Cardiac muscle cell (in vitro differentiated cells and primary cell): ENCODE measurements at places on chromosomes 7 and 10.

DNA sequence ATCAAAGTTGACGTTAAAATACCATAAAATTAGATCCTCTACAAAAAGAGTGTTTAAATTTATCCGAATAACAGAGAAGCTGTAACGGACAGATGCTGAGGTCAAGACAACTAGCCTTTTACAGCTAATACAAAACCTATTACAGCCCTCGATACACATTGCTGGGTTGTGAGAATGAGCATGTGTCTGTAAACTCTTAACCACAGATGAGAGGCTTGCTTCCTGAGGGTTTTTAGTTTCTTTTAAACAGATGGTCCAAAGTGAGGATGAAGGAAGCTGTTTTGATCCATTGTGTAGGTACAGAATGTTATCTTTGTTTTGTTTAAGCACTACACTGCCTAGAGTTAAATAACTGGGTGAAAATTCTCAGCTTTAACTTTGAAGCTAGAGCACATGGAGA lies 578.2 kb downstream of the PARD3 start:
- DNase-seq, result no peak

GRCh38 chr7:50371551-50372021 lies 67.1 kb downstream of the IKZF1 start:
- no peak for DNase-seq

GRCh38 chr10:132392811-132393694 lies 3.9 kb upstream of the PWWP2B start:
- DNase-seq, result no peak

GRCh38 chr10:95333997-95334804 lies 43.4 kb upstream of the PDLIM1 start:
- peak; percentile 98 for DNase-seq

DNA sequence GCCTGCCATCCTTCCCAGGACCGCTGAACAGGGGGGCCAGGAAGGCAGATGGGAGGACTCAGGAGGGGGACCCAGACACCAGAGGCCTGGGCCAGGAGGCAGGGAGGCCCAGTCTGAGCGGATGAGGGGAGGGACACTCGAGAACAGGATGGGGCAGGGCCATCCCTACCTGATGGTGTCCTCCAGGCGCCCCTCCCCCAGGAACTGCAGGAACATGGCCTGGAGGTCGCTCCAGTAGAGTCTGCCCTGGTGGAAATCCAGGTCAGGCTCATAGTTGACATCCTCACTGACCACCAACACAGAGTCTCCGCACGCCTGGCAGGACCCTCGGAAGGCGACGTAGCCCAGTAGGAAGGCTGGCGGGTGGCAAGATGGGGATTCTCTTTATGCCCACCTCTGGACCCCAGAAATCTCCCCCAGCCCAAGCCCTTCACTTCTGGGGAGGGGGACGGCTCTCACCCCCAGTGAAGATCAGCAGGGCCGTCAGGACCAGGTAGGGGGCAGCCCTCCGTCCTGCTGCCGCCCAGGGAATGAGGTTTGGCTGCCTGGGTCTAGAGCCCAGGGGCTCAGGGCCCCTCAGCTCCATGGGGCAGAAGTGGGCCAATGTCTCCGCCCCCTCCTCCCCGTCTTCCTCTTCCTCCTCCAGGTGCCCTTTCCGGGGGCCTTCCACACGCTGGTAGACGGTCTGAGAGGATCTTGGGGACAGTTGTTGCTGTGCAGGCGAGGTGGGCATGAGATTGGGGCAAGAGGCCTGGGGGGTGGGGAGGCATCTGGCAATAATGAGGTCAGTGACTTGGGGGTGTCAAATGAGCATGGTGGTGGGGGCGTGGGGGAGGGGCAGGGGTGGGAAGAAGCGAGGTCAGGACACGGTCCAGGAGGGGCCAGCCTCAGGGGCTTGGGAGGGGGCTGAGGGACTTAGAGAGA lies 573 bp downstream of the TFR2 start:
- no peak for DNase-seq

DNA sequence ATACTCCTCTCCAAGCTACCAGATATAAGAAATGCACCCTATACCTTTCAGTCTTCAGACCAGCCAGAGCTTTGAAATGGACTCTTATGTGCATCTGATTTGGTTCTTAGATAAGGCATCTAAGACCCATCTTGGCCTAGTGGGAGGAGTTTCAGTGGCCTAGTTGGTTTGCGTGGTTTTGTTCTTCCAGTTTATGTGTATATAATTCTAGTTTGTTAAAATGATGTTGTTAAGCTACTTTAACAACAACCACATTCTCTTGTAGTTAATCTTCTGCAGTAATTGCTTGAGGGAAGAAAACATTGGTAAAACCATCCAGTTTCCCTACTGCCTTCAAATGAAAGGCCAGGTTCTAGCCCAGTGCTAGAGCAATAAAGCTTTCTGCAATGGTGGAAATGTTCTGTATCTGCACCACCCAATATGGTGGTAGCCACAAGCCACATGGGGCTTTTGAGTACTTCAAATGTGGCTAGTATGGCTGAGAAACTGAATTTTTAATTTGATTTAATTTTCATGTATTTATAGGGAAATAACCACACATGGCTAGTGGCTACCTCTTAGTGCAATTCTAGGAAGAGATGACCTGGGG lies 66.3 kb downstream of the KLHDC10 start:
- DNase-seq, result no peak

DNA sequence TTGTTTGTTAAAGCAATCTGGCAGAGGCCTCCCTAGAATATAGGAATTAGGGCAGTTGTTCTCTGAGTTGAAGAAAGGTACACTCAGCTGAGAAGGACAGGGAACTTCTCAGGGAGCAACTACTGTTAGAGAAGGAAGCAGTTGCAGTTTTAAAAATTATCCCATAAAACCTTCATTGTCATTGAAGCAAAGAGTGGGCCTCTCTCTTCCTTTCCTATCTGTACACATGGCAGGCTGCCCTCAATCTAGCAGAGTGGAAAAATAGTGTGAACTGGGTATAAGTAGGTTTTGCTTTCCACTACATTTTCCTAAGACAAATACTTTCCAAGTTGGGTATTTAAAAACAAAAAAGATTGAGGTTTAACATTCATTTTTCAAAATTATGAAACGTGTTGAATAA lies 236.7 kb upstream of the KLF14 start:
- DNase-seq, result no peak

GRCh38 chr10:32139223-32140073 lies 83.2 kb upstream of the KIF5B start:
- peak; percentile 95 for DNase-seq

GRCh38 chr10:28788252-28788651 lies 110.9 kb downstream of the BAMBI start:
- peak; percentile 24 for DNase-seq

- DNase-seq, result no peak
These were observed 638 bp upstream of the TRAPPC14 start for GRCh38 chr7:100159099-100159623.

- DNase-seq, result no peak
These were observed 573.0 kb upstream of the IGFBP3 start for GRCh38 chr7:46494028-46494427.

- DNase-seq, result peak; percentile 99
These were observed at the start of gene SFR1 for GRCh38 chr10:104121485-104122224. TSS of gene SFR1 (plus strand) at chr10:104122171. CDS start at chr10:104122184, 13 bp downstream.

DNA sequence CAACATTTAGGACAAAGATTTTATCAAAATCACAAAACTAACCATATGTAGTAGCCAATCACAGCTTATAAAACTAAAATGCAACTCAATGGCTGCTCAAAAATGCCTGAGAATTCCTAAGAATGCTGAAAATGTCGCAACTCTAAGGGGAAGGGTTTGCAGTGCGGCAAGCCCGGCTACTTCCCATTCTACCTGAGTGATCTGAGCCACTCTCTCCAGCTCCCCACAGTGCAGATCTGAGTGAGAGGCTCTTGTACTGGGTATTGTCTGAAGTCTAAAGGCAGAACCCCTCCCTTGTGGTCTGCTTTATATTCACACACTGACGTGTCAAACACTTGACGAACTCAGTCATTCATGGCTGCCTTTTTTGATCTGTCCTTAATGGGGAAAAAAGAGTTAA lies 28.9 kb downstream of the RAB11FIP2 start:
- DNase-seq, result peak; percentile 11

DNA sequence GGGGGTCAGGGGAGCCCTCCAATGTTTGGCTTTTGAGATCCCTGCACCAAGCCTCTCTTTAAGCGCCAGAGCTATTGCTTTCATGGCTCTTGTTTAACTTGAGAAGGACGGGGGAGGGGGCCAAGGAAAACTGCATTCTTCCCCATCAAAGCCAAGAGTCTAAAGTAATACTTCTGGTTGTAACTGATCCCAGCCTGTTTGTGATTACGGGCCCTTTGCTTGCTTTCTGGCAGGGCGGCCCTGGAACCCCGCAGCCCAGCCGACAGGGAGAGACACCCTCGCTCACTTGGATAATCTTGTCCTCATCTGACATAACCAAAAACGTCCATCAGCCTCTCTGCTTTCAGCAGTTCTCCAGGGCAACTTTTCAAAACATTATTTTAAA lies 154.7 kb downstream of the NEURL1 start:
- peak; percentile 50 for DNase-seq

DNA sequence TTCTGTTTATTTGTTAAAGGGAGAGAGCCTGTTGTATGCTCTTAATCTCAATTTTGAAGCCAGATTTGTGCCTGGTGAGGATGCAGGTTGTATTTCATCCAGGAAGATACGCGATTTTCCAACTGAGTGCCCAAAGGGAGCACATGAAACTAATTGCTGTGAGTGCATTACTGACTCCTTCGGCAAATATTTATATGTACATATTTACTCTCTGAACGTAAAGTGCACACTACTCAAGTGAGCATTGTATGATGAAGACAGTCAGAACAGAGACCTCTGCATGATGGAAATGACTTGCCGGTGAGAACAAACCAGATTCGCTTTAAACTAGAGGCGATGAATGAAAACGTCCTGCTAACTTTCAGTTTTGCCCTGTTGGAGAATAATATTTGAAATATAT lies 130.1 kb downstream of the MALRD1 start:
- no peak for DNase-seq

- peak; percentile 49 for DNase-seq
These were observed 113.9 kb upstream of the STK17A start for GRCh38 chr7:43469051-43469450.

DNA sequence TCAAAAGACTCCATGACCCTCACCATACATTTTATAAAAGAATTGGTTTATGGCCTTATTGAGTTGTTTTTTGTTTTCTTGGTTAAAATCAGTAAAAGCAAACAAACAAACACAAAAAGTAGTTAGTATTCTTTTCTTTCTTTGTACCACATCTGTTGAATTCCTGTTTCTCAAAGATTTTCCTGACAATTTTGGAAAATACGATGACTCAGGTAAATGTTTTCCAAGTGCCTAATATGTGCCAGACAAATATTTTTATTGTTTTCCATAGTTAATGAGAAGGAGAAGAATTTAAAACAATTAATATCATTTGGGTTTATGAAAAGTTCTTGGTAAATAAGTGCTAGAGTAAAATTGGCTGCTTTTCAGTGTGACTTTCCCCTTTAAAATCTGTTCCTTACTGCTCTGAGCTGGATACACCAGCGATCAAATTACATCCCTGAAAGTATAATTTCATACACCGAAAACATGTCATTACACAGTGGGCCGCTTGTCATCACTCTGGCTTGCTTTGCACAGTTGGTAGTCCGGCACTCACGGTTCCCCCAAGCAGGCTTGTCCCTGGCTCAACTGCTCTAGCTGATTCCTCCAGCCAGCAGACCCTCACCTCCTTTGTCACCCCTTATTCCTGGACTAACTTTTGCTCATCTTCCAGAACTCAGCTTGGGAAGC lies 80.5 kb downstream of the TBXAS1 start:
- DNase-seq, result peak; percentile 77

GRCh38 chr10:19332304-19332703 lies 283.7 kb downstream of the MALRD1 start:
- DNase-seq, result no peak

- DNase-seq, result no peak
These were observed 93.3 kb downstream of the CHST15 start for GRCh38 chr10:123999956-124000615.

GRCh38 chr10:46268076-46268881 lies 18.5 kb upstream of the ANTXRL start:
- no peak for DNase-seq

DNA sequence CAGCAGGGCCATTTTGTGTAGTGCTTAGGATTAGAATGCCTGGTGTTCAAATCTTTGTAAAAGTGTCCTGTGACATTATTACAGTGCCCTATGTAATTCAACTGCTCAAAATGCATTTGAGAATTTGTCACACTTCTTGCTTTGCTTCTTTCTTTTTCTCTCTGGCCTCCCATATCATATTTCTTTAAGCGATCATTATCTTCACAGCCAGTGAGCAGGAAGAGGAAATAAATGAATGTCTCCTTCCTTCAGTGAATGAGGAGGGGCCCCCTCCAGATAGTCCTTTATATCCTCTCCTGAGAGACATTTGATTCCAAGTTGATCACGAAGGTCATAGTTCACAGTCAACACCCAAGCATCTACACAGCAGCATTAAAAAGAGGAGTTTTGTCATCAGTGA lies 425.1 kb upstream of the NPVF start:
- no peak for DNase-seq

GRCh38 chr10:76036111-76036940 lies 604.9 kb downstream of the LRMDA start:
- DNase-seq, result peak; percentile 77

DNA sequence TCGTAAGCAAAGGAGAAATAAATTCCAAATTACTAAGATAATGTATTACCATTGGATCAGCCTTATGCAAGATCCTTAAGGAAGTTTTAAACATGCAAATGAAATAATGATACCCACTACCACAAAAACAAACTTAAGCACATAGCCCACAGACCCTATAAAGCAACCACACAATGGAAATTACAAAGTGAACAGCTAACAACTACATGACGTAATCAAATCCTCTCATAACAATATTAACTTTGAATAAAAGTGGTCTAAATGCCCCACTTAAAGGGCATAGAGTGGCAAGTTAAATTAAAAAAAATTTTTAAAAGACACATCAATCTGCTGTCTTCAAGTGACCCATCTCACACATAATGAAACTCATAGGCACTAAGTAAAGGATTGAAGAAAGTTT lies 397.3 kb upstream of the SEMA3A start:
- DNase-seq, result no peak

- DNase-seq, result peak; percentile 47
These were observed 43.7 kb downstream of the CH25H start for GRCh38 chr10:89163265-89163995.

DNA sequence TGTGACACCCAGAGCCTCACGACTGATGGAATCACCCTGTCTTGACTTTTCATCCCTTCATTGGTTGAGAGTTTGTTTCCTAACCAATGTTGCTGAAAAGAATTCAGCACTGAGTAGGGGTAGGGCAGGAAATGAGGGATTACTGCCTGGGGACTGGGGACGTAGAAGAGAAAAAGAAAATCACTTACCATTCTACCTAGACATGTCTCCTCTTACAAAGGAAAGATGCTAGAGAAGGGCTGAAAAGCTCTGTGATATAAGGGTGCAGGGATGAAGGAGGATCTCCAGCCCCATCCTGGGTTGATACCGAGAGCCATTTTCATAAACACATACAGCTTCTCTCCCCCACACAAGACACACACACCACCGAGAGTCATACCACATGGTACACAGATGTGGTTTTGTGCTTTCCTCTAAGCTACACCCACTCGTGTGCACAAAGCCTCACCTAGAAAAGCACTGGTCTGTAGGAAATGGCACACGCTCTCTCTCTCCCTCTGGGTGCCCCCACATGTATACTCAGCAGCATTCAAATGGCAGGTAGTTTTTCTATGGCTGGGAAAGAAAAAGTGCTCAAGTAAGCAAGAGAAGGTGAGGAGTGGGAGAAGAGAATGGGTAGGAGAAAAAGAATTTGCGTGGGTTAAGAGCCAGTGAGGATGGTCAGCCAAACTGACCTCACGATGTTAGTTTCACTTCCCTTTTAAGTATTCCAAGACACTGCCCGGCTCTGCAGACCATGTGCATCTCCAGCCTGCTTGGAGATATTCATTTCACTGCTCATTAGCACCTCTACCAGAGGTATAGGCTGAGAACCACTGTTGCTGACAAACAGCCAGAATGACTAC lies 85.8 kb downstream of the CALD1 start:
- no peak for DNase-seq
